T follicular helper cell (primary cell): ENCODE measurements at places on chromosomes 2 and 18.

GRCh38 chr2:119772767-119773166, 13.0 kb downstream of the PTPN4 start:
- no peak for DNase-seq

- DNase-seq: no peak
These were observed 37.0 kb upstream of the CTDP1 start for GRCh38 chr18:79642626-79643025.

- DNase-seq: no peak
These were observed 14.7 kb downstream of the CUL3 start for GRCh38 chr2:224570328-224570993.

- no peak for DNase-seq
These were observed 226.2 kb downstream of the CDH2 start for GRCh38 chr18:27950648-27951228.

- no peak for DNase-seq
These were observed 174.0 kb downstream of the MREG start for GRCh38 chr2:215839309-215839708.

DNA sequence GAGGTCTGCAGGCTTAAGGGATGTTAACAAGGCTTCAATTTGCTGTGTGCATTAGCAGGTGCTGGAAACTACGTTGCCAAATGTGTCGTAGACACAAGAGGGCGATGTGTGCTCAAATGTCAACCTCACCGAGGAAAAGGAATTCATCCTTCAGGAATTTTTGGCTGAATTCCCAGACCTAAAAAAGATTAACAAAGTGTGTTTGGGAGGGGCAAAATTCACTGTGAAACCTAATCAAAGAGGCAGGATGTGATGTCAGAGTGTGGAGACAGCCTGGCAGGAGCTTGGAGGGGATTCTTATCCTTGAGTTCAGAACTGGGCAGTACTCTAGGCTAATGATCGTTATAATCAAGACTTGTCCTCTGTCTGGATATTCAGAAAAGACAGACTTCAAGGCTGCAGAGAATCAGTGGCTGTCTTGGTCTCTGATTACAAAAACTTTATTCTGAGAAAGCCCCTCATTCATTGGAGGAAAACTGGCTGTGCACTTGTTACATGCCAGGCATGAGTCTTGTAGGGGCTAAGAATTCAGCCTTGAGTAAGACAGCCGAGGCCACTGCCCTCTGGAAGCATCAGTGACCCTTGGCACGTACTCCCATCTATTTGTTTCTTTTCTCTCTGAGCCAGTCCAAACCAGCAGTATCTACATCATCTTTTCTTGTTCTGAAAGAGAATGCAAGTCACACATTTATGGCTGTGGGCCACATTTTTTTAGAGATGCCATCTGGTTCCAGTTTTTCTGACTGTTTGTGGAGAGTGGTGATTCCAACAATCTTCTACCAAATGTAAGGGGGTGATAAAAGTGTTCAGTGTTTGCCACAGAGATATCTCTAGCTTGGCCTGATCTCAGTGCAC, 18.7 kb upstream of the SCYGR1 start:
- no peak for DNase-seq

DNA sequence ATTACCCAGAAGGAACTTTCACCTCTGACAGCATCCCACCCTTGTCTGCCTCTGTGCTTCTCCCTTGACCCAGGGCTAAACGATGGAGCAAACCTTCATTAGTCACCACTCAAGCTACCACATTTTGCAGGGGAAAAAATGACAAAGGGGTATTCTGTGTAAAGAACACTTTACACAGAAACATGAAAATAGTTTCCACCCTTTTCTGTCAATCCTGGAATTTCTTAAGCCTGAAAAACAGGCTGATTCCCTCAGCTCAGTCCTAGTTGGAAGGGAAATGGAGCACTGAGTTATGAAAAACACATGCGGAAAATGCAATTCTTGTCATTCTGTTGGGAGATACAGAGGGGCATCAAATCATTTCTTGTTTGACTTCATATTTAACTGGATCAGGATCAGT, 175.0 kb upstream of the HNRNPA3 start:
- no peak for DNase-seq

DNA sequence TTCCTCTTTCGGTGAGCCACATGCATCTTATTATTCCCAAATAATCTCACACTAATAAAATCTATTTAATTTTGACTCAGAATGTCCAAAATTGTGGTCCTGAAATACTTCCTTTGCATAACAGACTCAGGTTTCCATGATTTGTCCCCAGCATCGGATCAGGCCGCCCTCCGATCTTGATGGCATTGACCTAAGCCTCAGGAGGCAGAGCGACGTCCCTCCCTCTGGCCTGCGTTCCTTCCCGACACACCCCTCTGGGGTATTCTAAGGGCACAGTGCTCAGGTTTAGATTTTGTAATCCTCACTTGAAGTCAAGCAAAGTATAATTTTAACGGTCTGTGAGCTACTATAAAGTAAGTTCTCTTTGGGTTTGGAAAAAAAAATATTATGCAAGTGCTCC, 857.7 kb downstream of the GALR1 start:
- no peak for DNase-seq

GRCh38 chr2:164761737-164762460, 79.7 kb downstream of the COBLL1 start:
- DNase-seq: no peak

DNA sequence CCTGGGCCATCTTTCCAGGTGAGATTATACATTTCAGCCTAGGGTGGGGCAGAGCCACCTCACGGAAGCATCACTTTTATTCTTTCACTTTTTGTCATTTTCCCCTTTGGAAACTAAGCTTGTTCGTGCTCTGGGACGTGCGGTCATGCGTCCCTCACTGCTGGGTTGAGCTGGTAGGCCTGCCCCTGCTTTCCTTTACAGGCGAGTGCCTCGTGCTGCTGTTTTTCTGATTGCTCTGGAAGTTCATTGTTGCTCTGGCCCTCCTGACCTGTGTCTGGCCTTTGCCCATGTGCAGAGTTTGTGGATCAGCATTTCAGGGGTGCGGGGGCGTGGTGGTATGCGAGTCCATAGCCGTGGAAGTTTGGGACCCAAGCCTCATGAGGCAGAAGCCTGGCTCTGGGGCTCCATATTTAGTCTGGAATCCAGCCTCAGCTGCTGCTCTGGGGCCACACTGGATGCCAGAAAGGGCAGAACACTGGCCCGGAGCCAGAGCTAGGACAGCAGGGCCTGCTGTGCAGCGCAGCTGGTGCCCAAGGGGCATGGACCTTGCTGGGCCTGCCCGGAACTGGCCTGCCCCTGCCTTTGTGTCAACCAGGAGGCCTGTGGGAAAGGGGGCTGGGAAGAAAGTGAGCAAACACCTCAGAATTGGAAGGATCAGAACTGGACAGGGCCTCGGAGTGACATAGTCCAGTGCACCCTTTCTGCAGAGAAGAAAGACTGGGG, 51.1 kb downstream of the CTIF start:
- no peak for DNase-seq

GRCh38 chr2:53969968-53970723, 647 bp downstream of the PSME4 start:
- no peak for DNase-seq

DNA sequence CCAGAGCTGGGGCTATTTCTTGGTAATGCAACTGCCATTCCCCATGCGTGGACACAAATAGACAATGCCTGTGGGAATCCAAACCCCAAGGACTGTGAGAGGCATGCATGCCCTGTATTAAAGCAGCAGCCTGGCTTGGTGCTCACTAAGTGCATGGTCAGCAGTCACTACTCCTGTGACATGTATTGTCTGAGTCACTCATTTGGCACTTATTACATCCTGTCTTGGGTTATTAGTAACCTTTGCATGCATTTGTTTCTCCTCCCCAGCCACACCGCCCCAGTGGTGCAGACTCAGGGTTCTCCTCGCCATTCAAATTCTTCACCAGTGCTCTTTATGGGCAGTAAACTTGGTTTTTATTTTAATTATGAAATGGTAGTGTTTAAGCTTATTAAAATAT, 30.2 kb downstream of the PRKCE start:
- DNase-seq: no peak

GRCh38 chr2:129437725-129438124, 541.7 kb upstream of the RAB6C start:
- DNase-seq: no peak

GRCh38 chr2:237475704-237476141, 11.3 kb upstream of the MLPH start:
- DNase-seq: no peak

DNA sequence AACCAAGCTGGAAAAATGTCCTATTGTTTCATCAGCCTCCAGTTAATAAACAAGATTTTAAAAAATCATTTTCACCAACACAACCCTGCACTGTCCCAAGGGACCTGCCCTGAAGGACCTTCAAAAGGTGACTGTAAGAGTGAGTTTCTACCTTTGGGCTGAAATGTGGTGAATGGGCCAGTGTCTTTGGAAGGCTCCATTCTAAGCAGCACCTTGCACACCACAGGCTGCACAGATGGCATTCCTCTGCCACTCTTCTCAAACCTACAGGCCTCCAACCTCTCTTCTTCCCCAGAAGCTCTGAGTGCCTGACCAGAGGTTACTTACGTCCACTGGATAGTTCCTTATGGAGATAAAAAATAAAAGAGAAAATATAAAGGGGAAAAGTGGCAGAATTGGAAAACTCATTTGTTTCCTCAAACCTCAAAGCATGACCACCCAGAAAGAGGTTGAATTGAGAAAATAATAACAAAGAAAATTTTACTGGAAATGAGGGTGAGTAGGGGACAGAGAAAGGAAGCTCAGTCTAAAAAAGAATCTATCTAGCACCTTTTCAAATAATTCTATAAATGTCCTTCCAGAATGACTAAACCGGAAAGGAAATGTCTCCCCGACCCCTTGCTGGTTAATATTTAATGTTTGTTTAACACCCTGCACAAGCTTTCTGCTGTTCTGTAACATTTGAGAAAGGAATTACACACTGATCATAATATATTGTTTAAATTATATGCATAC, 175.7 kb downstream of the METTL4 start:
- no peak for DNase-seq

GRCh38 chr2:180057706-180058412, 50.8 kb upstream of the CWC22 start:
- DNase-seq: no peak

DNA sequence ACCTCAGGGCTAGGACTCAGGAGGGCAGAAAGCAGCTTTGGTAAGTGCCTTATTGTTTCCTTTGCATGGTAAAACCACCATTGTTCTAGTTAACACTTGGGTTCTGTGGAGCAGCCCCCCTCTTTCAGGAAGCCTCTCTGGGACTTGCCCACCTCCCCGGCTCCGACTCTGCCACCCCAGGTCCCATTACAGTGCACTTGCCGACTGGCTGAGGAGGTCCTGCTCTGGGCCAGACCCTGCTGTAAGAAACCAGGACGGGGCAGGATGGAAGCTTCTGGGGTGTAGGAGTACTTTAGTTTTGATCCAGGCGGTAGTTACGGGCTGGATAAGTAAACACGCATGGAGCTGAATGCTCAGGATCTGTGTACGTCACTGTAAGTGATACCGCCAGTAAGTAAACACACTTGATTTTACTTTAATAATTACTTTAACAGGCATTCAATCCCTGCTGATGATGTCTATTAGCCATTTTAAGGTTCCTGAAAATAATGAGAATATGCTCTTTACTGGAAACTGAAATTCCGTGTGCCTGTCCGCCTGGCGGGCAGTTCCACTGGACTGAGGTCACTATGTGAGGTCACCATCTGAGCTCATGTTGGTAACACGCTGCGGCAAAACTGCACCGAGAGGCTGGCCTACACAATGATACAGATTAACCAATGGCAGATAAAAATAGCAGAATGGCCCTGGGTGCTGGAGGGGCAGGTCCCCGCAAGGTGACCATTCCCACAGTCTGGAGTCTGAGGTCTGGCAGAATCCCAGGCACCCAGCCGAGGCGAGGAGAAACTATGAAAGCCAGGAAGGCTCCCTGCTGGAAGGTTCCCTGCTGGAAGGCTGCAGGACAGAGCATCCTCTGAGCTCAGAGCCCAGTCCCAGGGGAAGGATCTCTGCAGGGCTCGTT, 25.2 kb downstream of the HS1BP3 start:
- no peak for DNase-seq

DNA sequence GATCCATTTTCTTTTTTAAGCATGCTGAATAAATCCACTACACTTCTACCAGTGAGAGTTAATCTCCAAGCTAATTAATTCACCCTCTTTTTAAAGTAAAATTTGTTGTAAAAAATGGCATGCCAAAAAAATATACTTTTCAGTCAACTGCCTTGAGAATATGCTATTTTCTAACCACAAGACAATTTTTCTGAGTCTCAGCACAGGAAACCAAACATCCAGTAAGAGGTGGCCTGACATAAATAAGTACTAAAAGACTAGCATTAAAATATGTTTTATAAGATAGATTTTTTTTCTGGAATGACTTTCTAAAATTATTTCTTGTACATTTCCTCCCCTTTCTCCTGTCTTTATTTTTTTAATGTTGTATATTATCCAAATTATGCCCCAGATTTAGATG, 2.9 kb downstream of the FBXO36 start:
- no peak for DNase-seq

- DNase-seq: no peak
These were observed 15.4 kb downstream of the PECR start for GRCh38 chr2:216066230-216066629.

- no peak for DNase-seq
These were observed 277.7 kb upstream of the FBXO11 start for GRCh38 chr2:48183991-48184390.

GRCh38 chr2:61059382-61059781, 6.3 kb upstream of the SANBR start:
- DNase-seq: no peak

- DNase-seq: no peak
These were observed 74.1 kb downstream of the OSBPL6 start for GRCh38 chr2:178268435-178268834.

- no peak for DNase-seq
These were observed 104.5 kb upstream of the TAF1B start for GRCh38 chr2:9738535-9739496.
